Stimulated activated CD8-positive, alpha-beta memory T cell treated with anti-CD3 and anti-CD28 coated beads, Interleukin-4, amount 100 ng/mL, for 1 hour (primary cell): ENCODE measurements at places on chromosomes 7 and 10.

GRCh38 chr7:141695803-141696289 lies 6.1 kb downstream of the DENND11 start:
- DNase-seq = no peak

DNA sequence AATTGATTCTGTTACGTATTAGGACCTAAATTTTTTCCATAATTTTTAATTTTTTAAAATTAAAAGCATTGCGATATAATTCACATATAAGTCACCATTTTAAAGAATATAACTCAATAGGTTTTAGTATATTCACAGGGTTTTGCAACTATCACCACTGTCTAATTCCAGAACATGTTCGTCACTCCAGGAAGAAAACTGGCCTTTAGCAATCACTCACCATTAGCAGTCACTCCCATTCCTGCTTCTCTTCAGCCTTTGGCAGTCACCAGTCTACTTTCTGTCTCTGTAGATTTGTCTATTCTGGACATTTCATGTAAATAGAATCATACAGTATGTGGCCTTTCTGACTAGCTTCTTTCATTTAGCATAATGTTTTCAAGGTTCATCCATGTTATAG lies 176.5 kb downstream of the EXOC4 start:
- no peak for DNase-seq

GRCh38 chr10:28327491-28327880 lies 24.6 kb upstream of the MPP7 start:
- DNase-seq = no peak

DNA sequence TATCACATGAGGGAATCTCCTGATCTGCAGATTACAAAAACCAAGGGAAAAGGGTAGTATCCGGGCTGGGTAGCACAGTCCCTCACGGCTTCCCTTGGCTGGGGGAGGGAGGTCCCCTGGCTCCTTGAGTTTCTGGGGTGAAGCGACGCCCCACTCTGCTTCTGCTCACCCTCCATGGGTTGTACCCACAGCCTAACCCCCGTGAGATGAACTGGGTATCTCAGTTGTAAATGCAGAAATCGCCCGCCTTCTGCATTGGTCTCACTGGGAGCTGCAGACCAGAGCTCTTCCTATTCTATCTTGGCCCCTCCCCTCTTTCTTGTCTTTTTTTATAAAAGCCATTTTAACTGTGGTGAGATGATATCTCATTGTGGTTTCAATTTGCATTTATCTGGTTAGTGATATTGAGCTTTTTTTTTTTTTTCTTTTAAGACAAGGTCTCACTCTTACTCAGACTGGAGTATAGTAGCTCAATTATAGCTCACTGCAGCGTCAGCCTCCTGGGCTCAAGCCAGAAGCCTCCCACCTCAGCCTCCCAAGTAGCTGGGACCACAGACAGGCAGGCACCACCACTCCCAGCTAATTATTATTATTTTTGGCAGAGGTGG lies 87.8 kb downstream of the ABCC2 start:
- DNase-seq = no peak

DNA sequence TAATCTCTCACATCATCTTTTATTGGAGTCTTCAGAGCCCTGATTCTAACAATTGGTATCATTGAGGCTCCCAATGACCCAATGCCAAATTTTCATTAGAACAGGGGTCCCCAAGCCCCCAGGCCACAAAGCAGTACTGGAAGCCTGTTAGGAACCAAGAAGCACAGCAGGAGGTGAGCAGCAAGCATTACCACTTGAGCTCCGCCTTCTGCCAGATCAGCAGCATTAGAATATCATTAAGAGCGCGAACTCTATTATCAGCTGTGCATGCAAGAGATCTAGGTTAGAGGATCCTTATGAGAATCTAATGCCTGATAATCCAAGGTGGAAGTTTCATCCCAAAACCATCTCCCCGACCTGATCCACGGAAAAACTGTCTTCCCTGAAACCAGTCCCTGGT lies 23.1 kb downstream of the KIF5B start:
- no peak for DNase-seq

GRCh38 chr7:153444641-153445040 lies 607.6 kb upstream of the DPP6 start:
- no peak for DNase-seq

- no peak for DNase-seq
Observed at GRCh38 chr7:18497800-18498199, 2.3 kb downstream of the HDAC9 start.
